A673 (cell line): ENCODE measurements at places on chromosomes 16 and 17.

DNA sequence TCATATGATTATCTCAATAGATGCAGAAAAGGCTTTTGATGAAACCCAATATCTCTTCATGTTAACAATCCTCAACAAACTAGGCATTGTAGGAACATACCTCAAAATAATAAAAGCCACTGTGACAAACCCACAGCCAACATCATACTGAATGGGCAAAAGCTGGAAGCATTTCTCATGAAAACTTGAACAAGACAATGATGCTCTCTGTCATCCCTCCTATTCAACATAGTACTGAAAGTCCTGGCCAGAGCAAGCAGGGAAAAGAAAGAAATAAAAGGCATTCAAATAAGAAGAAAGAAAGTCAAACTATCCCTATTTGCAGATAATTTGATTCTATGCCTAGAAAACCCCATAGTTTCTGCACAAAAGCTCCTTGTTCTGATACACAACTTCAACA is 999.2 kb upstream of the GOT2 start:
- no peak overlapping the region for H3K27ac ChIP-seq
- no peak overlapping the region for H3K4me3 ChIP-seq
- H3K27me3 ChIP-seq, result no peaks in the 10 kb centered on the region
- DNase-seq, result no peak
- H3K4me1 ChIP-seq, result no peaks in the 10 kb centered on the region

GRCh38 chr17:3276126-3276525 is 22.0 kb downstream of the OR3A1 start:
- H3K4me1 ChIP-seq, result no peaks in the 10 kb centered on the region
- H3K27ac ChIP-seq, result no peak overlapping the region
- DNase-seq, result no peak
- H3K4me3 ChIP-seq, result no peak overlapping the region

DNA sequence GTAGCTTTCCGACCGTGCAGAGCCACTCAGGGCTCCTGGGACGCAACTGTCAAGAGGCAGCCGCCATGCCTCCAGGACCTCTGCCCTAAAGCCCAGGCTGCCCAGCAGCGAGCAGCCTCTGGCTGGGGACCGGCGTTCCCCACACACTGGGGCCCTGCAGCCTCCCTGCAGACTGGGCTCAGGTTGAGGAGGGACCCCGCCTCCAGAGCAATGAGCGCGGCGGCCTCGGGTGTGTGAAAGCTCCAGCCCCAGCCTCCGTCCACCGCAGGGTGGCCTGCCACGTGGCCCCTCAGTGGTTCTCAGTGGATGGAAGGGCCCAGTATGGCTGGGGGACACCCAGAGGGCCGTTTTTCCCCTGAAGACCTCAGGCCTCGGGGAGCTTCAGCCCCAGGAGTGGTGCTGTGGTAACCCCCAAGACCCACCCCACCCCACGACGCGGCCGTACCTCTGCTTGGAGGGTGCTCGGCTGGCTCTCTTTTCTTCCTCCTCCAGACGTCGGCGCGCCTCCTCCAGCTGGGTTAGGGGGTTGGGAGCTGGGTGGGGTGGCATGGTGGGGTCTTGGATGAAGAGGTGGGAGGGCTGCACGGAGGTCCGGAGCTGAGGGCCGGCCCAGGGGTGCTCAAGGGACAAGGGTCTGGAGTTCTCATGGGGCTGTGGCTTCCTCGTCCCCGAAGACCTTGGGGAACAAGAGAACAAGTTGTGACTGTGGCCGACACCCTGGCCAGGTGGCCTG is 10.2 kb downstream of the PDIA2 start:
- peaks cover 10% of the 10 kb centered on the region for H3K36me3 ChIP-seq
- no peak for DNase-seq
- no peaks in the 10 kb centered on the region for H3K27me3 ChIP-seq
- no peak overlapping the region for H3K27ac ChIP-seq

DNA sequence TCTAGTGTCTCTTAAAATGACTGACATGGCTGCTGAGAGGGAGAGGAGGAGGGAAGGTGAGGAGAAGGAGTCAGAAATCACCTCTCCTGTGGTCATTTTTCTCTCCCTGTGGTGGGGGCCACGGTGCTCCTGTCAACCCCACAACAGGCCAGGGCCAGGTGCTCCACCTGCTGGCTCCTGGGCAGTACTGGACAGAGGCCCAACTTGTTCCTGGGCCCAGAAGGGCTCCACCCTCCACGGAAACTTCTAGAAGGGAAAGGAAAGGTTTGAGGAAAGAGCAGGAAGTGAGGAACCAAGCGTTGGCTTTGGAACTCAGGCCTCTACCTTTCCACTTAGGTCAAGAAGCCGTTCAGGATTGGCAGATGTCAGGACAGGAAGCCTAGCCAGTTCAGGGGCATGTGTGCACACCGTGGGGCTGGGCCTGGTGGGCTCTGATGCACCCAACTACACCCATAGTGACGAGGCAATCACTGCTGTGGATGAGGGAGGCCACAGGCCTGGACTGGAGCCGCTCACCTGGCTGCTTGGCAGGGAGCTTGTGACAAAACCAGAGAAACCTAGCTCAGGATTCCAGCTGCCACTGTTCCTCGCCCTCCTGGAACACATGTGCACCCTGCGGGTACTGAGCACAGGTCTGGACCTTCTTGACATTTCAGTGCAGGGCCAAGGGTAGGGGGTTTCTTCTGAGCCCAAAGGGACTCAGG is 36.1 kb downstream of the WNT3 start:
- H3K4me1 ChIP-seq, result no peaks in the 10 kb centered on the region
- H3K4me3 ChIP-seq, result no peak overlapping the region
- DNase-seq, result no peak
- H3K27ac ChIP-seq, result no peak overlapping the region
- H3K27me3 ChIP-seq, result no peaks in the 10 kb centered on the region

DNA sequence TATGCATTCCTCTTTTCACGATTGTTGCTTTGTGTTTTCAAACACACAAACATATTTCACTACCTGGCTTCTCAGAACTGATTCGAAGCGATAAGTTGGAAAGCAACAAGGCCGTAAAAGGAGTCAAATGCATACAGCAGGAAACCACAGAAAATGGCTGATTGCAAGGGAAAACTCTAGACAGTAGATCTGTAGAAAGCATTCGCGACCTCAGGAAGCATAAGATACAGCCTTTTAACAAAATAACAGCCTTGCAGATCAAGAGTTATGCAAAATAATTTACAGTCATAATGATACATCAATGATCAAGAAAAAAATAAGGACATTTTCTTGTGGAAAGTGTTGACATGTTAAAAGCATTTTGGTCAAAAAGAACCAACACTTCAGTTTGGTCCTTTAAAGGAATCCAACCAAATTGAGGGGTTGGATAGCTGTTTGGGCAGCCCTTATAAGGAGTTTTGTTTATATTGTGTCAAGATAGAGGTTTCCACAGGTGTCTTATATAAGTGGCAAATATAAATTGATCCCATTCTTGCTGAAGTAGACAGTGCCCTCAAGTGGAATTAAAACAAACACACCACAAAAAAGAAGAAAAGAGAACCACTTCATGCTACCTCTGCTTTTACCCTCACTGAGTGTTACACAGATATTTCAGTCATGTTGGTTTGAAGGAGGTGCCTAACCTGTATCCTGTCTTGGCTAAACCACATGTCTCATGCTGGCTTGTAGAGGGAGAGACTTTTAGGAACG is 5.5 kb downstream of the CYLD start:
- no peak overlapping the region for H3K27ac ChIP-seq
- H3K36me3 ChIP-seq, result no peaks in the 10 kb centered on the region
- H3K27me3 ChIP-seq, result no peaks in the 10 kb centered on the region

- H3K4me1 ChIP-seq, result no peaks in the 10 kb centered on the region
- no peak overlapping the region for H3K4me3 ChIP-seq
- no peak overlapping the region for H3K27ac ChIP-seq
- no peaks in the 10 kb centered on the region for H3K36me3 ChIP-seq
Observed at GRCh38 chr16:77899416-77899815, 111.1 kb downstream of the VAT1L start.
